ENCODE measurements at places on chromosomes 1 and 21.

- no peaks in the 10 kb centered on the region for H3K36me3 ChIP-seq
- no peaks in the 10 kb centered on the region for H3K27me3 ChIP-seq
- H3K27ac ChIP-seq, result no peak overlapping the region
- peaks cover 6% of the 10 kb centered on the region for H3K4me1 ChIP-seq
- no peak overlapping the region for H3K4me3 ChIP-seq
Observed at GRCh38 chr1:154573168-154573510, 5.6 kb downstream of the CHRNB2 start.

- no peak for DNase-seq
- no peaks in the 10 kb centered on the region for H3K36me3 ChIP-seq
- H3K27ac ChIP-seq, result no peak overlapping the region
Observed at GRCh38 chr1:68791800-68792199, 294.9 kb upstream of the DEPDC1 start.

DNA sequence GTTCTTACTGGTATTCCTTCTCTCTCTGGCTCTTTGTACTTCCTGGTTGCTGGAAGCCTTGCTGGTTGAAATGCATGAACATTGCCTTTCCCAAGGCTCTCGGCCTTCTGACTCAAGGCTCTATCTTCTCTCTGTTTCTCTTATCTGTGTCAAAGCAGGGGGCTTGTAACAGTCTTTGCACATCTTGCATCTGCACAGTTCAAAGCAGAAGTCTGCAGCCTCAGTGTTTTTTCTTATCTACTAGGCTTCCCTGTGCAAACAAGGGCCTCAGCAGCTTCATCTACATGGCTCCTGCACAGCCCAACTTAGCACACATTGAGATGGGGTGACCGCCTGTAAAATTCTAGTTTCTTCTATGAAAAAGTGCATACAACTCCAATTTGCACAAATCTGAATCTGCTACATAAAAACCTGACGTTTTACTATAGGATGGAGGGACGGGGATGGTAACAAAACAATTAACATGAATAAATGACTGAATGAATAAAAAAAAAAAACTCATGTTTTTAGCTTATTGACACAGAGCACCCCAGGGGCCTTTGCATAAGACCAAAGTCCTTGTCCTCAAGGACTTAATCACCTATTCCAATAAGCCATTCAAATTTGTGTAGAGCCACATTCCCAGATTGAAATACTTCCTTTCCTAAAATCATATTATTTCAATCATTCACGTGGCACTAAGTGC, 458.3 kb downstream of the LMO4 start:
- no peaks in the 10 kb centered on the region for H3K36me3 ChIP-seq
- no peak for DNase-seq
- no peaks in the 10 kb centered on the region for H3K27me3 ChIP-seq
- H3K4me3 ChIP-seq, result no peak overlapping the region
- H3K4me1 ChIP-seq, result no peaks in the 10 kb centered on the region
- no peak overlapping the region for H3K27ac ChIP-seq

GRCh38 chr1:94408104-94408830, 9.9 kb upstream of the ABCD3 start:
- no peaks in the 10 kb centered on the region for H3K4me1 ChIP-seq
- no peak for DNase-seq
- H3K27ac ChIP-seq, result no peak overlapping the region
- no peaks in the 10 kb centered on the region for H3K36me3 ChIP-seq
